ENCODE measurements at places on chromosomes 4 and X.

DNA sequence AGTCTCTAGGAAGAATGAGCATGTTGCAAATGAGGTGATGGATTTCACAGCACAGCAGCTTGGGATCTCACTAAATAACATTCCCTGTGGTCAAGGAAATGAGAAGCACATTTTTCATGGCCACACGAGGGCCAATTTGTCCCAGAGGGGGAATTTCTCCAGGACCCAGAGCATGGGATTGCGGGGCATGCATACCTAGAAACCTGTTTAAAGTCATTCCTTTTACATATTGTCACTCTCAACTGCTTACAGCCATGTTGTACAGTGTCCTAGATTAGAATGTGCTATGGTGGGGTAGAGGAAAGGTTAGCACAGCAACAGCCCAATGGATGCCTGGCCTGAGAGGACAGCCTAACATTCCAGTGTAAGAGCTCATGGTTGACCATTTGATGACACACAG is 37.4 kb upstream of the NLGN4X start:
- DNase-seq: no peak

GRCh38 chr4:161906836-161907589 is 256.8 kb downstream of the FSTL5 start:
- no peak for DNase-seq

GRCh38 chr4:75490155-75490554 is 24.0 kb downstream of the RCHY1 start:
- no peak for DNase-seq

DNA sequence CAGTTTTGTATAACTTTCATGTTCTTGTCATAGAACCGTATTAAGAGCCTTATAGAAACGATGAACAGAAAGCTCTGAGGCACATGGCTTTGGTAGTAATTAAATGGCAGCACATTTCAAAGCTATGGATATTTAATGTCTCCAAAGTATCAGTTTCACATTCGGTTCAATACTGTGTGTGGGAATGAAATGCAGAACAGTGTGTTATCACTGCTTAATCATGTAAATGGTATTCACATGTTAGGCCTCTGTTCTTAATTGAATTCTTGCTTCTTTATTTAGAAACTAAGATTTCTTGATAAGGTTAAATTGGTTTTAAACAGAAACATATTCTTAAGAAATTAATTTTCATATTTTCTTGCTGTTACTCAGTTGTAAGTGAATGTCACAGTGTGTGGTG is 701.0 kb upstream of the PITX2 start:
- DNase-seq: no peak

DNA sequence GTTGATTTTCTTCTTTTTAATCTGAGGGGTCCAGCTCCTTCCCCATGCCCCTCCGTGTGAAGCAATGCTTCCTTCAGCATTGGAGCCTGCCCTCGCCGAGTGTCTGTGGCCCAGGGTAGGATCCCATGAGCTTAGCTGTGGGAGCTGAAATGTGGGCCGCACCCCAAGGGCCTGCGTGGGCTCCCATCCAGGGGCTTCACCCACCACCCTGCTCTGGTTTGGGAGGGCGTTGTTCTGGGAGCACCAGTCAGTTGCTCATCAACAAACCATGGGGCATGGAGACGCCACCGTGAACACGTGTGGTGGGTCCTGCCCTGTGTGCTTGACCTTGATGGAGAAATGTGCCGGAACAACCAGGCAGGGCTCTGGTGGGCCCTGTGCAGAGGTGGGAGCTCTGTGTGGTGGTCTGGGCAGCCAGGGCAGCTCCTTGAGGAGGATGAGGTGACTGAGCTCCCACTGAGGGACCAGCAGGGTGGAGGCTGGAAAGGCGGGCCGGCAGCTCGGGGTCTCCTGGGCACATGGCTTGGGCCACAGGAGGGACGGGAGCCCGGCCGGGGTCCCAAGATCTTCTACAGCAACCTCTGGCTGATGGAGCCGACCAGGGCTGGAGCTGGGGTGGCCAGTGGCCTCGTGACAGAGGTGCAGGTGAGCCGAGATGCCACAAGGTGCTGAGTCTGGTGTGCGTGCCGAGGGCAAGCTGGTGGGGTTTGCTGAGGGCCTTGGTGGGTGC is 39.6 kb upstream of the NKX1-1 start:
- no peak for DNase-seq
